ENCODE measurements at places on chromosomes 3 and 15.

- no peak for DNase-seq
These were observed 18.4 kb downstream of the KLF13 start for GRCh38 chr15:31344823-31345605.

DNA sequence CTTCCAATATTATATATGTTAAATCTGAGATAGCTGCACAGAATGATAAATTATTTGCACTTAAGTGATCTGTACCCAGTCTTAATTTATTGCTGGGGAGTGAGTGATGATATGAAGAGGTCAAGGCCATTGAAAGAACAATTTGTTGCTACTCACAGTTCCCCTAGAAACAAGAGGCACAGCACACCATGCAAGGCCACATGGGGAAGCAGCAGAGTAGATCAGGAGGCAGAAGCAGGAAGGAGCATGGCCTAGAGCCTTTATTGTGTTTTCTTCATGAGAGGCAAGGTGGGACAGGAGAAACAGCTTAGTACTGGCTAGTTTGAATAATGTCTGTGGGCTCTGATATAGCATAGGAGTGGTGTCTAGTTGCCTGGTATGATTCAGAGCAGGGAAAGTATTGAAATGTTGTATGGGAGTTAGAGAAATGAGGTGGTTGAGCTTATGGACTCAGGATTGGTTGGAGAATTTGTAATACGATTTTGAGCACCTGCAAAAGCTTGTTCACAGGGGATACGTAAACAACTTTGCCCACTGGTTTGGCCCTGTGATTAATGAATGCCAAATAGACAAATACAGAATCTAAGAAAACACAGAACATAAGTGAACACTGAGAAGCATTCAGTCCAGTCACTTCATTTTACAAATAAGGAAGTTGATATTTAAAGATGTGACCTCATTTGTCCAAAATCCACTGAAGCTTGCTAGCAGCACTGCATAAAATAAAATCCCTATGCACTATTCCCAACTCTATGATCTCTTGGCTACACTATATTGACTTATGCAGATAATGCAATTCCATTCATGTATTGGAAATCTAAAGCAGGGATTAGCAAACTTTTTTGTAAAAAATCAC is 71.7 kb downstream of the TMCO5A start:
- DNase-seq, result no peak

- no peak for DNase-seq
These were observed 745.9 kb downstream of the ZBBX start for GRCh38 chr3:166634091-166634746.

DNA sequence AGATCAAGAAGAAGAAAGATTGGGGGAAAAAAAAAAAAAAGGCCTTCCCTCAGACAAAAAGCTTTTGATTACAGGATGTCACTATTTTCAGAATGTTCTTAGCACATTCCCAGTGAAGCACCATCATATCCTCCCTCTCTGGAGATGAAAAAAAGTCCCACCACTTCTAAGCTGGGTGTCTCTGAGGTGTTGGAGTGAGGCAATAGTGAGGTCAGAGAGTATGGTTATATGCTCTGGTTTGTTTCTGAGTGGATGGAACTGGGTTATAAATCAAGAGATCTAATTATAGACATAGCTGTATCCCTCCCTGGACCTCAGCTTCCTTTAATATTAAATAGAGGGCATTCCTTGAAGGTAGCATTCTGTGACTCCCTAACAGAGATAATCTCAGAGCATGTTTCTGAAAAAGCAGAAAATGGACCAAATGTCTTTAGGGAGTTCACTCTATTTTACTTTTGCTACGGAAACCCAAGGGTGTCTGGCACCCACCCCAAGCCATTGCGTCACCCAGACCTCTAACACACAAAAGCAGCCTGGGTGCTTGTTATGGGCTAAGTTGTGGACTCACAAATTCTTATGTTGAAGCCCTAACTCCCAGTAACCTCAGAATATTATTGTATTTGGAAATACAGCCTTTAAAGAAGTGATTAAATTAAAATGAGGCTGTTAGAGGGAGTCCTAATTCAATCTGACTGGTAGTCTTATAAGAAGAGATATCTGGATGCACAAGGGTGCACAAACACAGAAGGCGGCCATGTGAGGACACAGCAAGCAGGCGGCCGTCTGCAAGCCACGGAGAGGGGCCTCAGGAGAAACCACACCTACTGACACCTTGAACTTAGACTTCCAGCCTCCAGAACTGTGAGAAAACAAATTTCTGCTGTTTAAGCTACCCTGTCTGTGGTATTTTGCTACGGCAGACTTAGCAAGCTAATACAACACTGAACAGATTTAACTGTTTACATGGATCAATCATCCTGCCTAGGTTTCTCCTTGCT is 81.5 kb downstream of the MB21D2 start:
- no peak for DNase-seq

Measured in CD8-positive, alpha-beta memory T cell (primary cell).